Bronchial epithelial cell (primary cell): ENCODE measurements at places on chromosomes 4 and X. TPM values are rescaled to one million over a fixed set of nuclear protein-coding genes. Genes with fewer than 3 reads are reported as not detected.

ANK2 gene
- total RNA-seq, result 2.6 and 5.8 TPM in 2 replicates

MTNR1A gene
- total RNA-seq, result 0.26 and 0.38 TPM in 2 replicates

UCHL1 gene
- total RNA-seq, result 6.1 and 28.4 TPM in 2 replicates

PTCHD1 gene
- under 0.01 TPM in 1 of 2 replicates, not detected in the other for total RNA-seq

SNCA gene
- 30.0 and 31.6 TPM in 2 replicates for total RNA-seq

PRDM5 gene
- total RNA-seq, result 8.4 and 9.0 TPM in 2 replicates

SMS gene
- 200 and 252 TPM in 2 replicates for total RNA-seq

IL21 gene
- not detected in 2 replicates for total RNA-seq
